ENCODE measurements at places on chromosomes 11 and 22.

DNA sequence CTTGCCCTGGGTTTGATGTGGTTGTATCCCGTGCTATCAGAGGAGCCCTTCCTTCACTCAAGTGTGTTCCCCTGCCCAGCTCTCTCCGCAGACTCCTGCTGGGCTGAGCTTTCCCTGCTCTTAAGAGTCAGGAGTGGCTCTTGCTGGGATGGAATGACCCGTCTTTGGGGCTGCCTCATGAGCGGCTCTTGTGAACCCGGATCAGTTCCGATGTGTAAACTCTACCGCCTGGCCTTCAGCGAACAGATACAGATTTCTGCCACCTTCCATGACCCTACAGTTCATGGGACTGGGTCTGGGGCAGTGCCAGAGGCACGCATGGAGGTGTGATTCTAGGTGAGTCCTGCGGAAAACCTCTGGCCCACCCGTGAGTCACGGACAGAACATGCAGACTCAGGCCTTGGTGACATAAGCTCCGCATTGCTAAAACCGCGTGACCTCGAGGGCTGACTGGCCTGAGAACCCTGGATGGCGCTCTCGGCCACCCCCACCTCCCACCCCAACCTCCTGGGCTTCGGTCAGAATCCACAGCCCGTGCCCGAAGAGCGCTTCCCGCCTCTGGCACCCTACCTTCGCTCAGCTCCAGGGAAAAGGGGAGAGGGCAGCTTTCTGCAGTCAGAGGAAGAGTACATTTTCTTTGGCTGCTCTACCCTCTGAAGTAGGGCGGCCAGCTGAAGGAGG is 1.3 kb upstream of the ZBTB16 start:
- no peak for DNase-seq

DNA sequence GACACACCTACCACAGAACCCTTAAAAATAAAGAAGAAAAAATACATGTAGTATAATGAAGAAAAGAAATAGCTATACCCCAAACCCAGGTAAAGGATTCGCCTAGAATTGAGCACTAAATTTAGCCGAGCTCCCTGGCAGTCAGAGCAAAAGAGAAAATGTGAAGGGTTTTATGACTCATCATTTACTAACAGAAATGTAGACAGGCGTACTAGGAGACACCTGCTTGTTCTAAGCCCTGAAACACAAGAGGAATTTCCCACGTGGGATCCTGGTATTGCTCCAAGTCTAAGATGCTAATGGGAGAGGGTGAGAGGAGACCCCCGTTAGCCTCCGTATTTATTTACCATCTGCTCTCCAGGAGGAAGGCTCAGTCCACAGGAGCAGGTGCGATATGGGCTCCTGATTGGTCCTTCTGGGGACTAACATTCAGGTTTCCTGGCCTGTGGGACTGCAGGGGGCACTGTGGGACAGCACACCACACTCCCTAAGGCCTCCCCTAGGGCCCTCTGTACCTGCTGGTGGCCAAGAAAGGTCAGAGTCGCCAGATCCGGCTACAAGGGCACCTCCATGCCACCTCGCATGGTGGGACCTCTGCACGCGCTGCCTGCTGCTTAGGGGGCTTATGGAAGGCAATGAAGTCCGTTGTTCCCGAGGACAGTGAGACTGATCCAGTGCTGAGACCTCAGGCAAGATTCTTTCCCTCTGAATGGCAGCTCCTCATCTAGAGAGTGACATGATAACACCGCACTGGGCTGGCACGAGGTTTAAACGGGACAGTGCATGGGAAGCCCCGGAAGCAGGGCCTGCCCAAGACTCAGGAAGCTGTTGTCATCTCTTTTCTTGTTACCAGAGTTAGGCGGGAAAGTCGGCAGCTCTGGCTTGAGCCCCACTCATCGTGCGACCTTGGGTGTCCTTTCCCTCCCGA is 25.8 kb downstream of the KCNC1 start:
- DNase-seq = no peak

DNA sequence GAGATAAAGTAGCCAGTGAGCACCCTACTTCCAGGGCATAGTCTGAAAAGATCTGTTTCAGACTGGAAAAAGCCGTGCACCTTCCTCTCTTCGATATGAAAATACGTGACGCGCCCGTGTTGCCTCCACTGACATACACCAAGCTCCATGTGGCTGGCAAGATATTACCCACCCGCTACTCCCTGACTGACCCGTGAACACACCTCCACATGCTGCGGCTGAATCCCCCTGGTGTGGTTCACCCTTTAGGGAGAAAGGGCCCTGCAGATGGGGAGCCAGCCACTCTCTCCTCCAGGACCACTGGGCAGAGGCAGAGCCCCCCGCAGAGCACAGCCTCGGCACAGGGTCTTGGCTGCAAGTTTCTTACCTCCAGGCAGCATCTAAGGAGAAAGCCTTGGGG is 245.0 kb downstream of the BRD1 start:
- no peak for DNase-seq

- no peak for DNase-seq
Measured at GRCh38 chr11:111378185-111378860, 752 bp downstream of the POU2AF1 start.

DNA sequence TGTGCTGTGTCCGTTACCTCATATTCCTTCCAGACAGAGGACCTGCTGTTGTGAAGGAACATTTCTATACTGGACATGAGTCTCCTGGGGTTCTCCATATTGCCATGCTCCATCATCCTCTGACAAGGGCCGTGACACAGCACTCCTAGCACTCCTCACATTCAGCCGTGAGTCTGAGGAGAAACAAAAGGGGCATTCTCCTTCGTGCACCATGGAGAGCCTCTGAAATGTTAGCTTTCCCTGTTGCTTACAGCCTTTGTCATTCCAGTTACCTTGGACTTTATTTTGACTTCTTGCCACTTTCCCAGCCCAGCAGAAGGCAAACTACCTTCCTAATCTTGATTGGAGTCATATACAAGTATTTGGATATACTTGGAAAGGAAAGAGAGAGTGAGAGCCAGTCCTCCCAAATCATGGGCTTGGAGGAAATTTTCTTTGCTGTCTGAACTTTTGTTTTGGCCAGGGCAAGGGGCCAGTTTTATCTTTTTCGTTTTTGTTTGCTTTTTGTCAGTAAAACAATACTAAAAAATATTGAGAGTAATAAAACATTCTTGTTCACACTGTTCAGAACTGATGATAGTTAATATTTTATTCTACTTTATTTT is 29.1 kb upstream of the TECTA start:
- no peak for DNase-seq

GRCh38 chr22:31055635-31056159 is 25.4 kb upstream of the SMTN start:
- DNase-seq = no peak

DNA sequence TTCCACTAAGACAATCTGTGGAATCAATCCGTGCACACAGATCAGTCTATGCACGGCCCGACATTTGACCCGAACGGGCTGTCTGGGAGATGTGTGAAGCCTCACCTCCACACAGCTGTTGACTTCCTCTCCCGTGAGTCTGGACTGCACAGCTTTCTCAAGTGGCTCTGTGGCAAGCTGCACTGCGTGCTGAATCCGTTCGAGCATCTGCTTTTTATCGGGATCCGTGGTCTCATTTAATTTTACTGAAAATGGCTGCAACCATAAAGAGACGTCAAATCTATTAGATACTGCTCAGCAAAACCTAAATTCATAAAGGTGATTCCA is 19.3 kb downstream of the CARS1 start:
- no peak for DNase-seq

- no peak for DNase-seq
Measured at GRCh38 chr11:128802358-128802981, 64.6 kb downstream of the KCNJ1 start.

GRCh38 chr11:9210922-9211320 is 54.2 kb downstream of the DENND5A start:
- DNase-seq = no peak

GRCh38 chr11:35951680-35952079 is 7.8 kb downstream of the LDLRAD3 start:
- no peak for DNase-seq

- no peak for DNase-seq
Measured at GRCh38 chr11:74485868-74486267, 7.7 kb downstream of the LIPT2 start.

DNA sequence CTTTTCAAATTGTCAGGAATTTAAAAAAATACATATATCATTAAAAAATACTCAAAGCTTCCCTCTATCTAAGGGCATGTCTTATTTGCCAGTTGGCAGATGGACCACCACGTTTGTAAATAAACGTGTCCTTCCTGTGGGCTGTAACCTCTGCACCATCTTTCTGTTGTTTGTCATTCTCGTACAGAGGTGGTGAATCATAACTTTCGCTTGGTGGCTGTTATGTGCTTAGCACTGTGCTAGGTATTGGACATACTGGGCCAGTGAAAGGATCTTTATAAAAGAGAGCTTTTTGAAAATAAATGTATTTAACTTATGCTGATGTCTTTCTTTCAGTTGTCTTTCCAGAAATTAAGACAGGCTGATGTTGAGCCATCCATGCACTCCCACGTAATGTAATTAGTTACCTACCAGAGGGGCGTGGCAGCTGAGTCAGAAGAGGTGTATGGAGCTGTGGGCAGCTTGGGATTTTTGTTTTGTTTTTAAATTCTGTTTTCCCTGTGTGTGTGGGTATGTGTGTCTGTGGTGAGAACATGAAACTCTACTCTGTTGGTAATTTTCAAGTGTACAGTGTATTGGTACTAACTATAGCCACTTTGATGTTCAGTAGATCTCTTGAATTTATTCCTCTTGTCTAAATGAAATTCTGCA is 62.7 kb downstream of the TECTA start:
- no peak for DNase-seq

DNA sequence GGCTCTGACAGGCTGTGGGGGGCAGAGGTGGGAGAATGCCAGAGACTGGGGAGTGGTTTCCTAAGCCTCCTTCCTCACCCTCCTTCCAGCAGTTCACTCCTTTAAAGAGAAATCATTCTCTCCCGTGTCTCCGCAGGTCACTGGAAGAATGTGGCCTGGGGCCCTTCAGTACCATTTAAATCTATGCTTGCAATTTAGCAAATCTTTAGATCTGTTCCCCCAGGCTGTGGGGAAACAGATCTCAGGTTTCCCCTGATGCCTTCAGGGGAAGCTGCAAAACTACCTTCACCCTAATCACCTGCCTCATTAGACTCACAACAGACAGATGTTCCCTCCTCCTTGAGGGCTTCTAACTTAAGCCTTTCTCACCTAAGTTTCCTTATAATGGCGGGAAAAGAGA is 55.3 kb downstream of the KIRREL3 start:
- DNase-seq = no peak

DNA sequence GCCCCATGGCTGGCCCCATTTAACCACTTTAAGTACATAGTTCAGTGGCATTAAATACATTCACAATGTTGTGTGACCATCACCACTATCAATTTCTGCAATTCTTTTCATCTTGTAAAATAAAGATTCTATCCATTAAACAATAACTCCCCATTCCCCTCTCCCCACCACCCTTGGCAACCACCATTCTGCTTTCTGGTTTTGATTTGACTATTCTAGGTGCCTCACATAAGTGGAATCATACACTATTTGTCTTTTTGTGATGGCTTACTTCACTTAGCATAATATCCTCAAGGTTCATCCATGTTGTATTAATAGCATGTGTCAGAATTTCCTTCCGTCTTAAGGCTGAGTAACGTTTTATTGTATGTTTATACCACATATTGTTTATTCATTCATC is 7.0 kb downstream of the MYO7A start:
- DNase-seq = no peak

DNA sequence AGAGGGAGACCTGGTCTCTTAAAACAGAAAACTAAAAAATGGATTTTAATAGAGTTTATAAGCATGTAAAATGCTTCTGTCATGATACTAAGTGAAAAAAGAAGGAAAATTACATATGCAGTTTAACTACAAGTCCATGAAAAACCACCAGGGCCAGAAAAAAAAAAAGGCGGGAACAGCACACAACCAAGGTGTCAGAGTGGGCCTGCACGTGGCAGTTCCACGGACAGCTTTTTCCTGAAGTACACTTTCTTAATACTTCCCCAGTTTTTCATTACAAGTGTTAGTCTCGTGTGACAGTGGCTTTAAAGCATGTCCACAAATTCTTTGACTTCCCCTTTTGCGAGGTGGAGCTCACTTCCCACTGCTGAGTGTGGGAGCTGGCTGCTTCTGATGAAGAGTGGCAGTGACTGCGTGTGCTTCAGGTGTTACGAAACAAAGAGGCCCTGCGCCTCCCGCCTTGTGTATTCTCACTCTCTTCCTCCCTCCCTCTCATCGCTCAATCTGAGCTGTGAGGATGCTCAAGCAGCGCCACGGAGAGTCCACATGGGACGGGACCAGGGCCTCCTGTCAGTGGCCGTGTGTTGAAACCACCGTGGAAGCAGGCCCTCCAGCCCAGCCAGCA is 16.4 kb downstream of the PPM1F start:
- DNase-seq = no peak

GRCh38 chr11:120547811-120548681 is 36.5 kb downstream of the GRIK4 start:
- DNase-seq = no peak

DNA sequence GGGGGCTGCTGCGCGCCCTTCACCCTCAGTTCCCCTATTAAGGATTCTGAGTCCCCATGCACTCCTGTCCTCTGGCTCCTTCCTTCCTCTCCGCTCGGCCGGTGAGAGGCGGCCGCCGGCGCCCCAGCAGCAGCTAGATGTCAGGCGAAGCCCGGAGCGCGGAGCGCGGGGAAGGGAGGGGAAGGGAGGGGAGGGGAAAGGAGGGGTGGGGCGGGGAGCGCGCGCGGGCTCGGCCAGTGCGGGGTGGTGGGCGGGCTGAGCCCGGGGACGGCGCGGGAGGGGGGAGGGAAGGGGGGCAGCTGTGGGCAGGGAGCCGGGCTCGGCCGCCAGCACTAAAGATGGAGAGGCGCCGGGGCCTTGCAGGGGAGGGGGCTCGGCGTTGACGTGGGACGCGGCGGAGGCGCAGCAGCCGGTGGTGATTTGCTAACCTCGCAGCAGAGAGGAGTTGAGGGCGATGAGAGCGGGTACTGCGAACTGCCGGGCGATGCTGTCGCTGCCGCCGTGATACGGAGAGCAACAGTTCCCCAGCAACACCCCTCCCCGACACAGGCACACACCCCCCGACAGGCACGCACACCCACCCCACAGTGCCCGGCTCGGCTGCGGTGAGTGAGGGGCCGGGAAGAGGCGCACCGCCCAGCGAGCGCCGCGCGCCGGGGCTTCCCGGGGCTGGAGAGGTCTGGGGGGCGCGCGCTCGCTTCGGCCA is at the start of gene ZBTB16:
Gene ZBTB16 (plus strand): TSS at position 434 of the 706 bp plus-strand sequence. CDS start 3,590 bp downstream, outside the sequence.
- no peak for DNase-seq

- no peak for DNase-seq
Measured at GRCh38 chr22:50012211-50013181, at the start of gene IL17REL. Gene IL17REL, minus strand, starts transcription at chr22:50012765. Its CDS starts 119 bp downstream, at chr22:50012646.

DNA sequence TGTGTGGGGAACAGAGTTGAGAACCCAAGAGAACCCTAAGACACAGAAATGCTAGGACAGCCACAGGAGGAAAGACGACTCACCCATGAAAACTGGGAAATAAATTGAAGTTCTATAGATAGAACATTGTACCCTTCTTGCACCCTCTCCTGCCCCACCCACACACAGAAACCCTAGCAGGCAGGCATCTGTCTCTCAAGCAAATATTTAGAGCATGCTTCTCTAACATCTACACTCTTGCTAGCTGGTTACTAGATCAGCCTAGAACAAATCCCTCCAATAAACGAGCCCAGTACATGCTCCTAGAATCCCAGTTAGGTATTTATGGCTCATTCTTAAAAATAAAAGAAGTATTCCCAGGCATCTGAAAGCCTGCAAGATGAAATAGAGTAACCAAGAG is 32.1 kb upstream of the CLPB start:
- DNase-seq = no peak

GRCh38 chr11:118785362-118785761 is 5.6 kb downstream of the DDX6 start:
- DNase-seq = no peak

All from NCI-H187 treated with DMSO at 0.1 percent for 48 hours (cell line).